ENCODE measurements at places on chromosomes 11 and 22. TPM values are rescaled to one million over a fixed set of nuclear protein-coding genes. Genes with fewer than 3 reads are reported as not detected.
A peak's percentile ranks its signal among the peaks of the same experiment; 100 is the strongest.

- DNase-seq: no peak
These were observed 34.1 kb downstream of the RSPH14 start for GRCh38 chr22:23107487-23108248.

DNA sequence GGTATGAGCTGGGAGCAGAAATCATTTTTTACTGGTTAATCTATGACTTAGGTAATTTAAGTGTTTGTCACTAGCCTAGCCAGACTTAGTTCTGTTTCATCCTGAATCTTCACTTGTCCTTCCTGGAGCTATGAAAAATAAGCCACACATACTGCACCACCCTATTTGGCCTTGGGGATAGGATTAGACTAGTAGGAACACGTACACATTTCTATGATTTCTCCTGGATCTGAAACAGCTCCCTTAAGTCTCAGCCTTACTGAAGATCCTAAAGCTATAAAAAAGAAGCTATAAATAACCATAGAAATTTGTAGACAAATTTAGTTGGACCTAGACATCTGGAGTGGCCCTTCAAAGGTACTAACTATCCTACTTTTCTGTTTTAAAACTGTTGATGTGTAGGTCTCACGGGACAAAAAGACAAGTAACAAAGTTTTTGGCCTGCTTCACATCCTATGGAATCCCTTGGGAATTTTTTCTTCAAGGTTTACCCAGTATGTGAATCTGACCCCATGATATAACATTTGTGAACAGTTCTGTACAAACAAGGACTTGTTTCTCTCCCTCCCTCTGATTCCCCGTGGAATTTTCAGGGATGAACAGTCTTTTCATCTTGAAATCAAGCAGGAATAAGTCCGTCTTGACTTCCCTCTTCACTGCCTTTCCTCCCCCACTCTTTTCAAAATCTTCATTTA, 275.0 kb downstream of the FAM76B start:
- no peak for DNase-seq

DNA sequence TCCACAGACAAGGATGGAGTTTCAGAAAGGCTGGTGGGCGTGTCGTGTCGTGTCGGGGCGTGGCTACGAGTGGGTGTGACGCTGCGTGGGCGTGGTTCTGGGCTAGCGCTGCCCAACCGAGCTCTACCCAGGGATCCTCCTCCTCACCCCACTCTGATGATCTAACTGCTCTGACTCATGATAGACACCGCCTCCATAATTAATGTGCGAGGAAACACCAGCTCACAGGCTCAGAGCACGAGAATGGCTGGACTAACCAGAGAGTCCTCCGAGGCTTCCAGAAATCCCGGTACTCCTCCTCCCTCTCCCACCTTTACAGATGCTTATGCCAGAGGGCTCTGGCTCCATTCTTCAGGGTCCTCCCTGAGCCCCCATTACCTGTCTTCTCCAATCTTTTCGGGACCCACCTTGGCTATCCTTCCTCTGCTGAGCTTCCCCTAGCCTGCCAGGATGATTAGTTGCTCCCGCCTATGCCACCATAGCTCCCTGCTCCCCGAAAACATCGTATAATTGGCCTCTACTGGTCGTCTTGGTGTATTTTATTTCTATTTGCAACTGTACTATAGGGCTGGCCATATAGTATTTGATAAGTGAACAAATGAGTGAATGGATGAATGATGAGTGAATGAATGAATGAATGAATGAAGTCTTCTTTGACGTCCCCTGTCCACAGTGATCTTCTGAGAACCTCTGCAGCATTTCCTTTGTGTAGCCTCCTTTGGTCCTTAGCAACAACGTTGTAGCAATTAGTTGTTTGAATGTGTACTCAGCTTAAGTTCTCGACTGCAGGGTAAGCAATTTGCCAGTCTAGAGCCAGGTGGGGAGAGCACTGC, 21.7 kb downstream of the TMPRSS13 start:
- peak; percentile 61 for DNase-seq

GRCh38 chr11:72573072-72573854, 101.0 kb downstream of the PDE2A start:
- no peak for DNase-seq

DNA sequence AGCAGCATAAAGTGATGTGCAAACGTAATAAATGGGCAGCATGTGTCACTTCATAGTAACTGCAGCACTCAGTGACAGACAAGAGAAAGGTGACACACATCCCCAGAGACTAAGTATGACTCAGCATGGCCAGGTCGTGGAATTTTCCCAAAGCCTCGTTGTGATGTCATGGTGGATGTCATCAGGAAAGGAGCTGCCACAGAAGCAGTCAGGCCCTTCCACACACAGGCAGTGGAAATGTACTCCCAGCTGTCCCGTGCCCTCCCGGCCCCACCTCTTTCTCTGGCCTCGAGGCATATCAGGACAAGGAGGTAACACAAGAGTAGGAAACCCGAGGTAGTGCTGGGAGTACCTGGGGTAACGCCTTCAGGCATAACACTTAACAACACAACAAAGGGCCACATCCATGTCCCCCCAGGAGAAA, 8.1 kb downstream of the PC start:
- DNase-seq: no peak

DNA sequence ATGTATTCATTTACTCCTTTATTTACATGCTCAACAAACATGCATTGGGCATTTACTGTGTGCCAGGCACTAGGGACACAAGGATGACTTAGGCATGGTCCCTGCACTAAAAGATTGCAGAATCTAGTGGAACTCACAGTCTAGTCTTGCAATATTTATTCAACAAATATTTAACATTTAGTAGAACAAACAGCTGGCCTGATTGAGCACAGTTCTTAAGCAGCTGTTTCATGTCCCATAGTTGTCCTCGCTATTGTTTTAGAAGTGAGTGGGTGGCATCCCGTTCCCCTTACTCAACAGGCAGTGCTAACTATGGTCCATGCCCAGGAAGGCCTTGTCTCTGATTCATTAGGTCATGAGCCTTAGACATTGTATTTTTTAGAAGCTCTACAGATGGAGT, 459.9 kb upstream of the CADM1 start:
- no peak for DNase-seq

DNA sequence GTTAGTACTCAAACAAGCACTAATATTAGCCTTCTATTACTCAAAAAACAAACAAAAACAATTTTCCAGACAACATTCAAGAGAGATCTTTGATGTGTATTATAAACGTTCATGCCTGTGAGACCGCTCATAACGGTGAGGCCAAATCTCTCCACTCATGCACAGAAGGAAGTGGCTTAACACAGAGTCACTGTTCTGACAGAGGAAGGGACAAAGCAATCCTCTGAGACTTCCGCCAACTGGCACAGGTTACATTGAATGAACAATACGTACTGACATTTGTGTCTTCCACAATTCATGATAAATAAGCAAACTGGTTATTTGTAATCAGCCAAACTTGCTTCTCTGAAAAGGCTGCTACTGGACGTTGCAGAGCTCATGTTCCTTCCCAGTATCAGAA, 30.5 kb downstream of the CHKA start:
- no peak for DNase-seq

Gene OSBP2
- 0.56 TPM for total RNA-seq

Measured in activated B cell treated with CpG ODN at 0.5 μM for 24 hours (primary cell).